ENCODE measurements at places on chromosomes 11 and 22.

- DNase-seq = no peak
Observed at GRCh38 chr11:106420048-106420665, 342.7 kb downstream of the AASDHPPT start.

DNA sequence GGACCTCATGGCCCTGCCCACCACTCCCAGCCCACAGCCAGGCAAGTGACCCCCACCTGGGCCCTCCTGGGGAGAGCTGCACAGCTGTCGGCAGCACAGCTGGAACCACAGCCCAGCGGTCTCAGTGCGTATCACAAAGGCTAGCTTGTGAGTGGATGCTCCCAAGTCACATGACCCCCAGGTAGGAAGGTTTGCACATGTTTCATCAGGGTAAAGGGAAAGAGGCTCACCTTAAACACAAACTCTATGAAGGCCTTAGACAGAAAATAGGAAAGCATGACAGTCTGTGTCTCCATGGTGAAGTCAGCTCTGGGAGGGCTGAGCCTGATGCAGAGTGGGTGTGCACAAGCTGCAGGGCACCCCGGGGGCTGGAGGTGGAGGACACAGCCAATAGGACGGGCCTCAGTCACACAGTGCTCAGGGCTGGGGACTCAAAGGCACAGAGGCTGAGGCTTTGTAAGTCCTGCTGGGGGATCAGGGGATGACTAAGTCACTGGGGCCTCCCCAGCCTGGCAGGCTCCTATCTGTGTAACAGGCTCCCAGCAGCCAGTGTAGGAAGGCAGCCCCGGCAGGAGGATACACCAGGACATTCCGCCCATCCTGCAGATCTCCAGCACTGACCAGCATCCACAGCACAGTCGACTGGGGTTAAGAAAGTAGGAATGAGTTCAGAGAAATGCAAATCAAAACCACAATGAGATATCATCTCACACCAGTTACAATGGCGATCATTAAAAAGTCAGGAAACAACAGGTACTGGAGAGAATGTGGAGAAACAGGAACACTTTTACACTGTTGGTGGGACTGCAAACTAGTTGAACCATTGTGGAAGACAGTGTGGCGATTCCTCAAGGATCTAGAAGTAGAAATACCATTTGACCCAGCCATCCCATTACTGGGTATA is 22.0 kb downstream of the CELSR1 start:
- no peak for DNase-seq

GRCh38 chr11:40287916-40288803 is 1171.3 kb downstream of the LRRC4C start:
- DNase-seq = no peak

- DNase-seq = peak; percentile 55
Observed at GRCh38 chr11:60345489-60345888, 18.4 kb downstream of the MS4A6E start.

DNA sequence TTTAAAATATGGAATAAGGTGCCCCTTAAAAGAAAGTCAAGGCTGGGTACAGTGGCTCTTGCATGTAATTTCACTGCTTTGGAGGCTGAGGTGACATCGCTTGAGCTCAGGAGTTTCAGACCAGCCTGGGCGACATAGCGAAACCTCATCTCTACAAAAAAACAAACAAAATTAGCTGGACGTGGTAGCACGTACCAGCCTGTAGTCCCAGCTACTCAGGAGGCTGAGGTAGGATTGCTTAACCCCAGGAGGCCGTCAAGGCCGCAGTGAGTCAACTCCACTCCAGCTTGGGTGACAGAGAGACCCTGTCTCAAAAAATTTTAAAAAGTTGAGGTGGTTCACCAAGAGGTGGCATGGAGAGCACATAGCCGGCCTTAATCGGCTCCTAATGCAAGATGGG is 17.7 kb upstream of the ADORA2A start:
- DNase-seq = no peak

GRCh38 chr11:10657308-10658271 is 36.0 kb downstream of the IRAG1 start:
- DNase-seq = no peak

DNA sequence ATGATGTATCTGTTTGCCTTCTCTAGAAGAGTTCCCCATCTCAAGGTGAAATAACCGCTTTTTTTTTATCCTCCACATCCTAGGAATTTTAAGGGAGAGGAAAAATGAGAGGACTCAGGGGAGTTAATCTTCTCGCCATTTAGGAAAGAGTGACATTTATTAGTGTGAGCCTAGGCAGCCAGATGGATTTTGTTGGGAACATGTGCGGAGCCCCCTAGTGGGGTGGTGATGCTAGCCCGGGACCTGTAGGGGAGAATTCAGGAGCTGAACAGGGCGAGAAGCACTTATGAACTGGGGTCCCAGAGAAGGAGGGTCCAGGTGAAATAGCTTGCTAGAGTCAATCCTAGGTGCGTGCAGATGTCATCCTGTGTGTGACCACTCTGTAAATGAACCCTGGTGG is 10.7 kb downstream of the IL17RA start:
- no peak for DNase-seq

- no peak for DNase-seq
Observed at GRCh38 chr11:29657709-29658108, 359.1 kb downstream of the KCNA4 start.

DNA sequence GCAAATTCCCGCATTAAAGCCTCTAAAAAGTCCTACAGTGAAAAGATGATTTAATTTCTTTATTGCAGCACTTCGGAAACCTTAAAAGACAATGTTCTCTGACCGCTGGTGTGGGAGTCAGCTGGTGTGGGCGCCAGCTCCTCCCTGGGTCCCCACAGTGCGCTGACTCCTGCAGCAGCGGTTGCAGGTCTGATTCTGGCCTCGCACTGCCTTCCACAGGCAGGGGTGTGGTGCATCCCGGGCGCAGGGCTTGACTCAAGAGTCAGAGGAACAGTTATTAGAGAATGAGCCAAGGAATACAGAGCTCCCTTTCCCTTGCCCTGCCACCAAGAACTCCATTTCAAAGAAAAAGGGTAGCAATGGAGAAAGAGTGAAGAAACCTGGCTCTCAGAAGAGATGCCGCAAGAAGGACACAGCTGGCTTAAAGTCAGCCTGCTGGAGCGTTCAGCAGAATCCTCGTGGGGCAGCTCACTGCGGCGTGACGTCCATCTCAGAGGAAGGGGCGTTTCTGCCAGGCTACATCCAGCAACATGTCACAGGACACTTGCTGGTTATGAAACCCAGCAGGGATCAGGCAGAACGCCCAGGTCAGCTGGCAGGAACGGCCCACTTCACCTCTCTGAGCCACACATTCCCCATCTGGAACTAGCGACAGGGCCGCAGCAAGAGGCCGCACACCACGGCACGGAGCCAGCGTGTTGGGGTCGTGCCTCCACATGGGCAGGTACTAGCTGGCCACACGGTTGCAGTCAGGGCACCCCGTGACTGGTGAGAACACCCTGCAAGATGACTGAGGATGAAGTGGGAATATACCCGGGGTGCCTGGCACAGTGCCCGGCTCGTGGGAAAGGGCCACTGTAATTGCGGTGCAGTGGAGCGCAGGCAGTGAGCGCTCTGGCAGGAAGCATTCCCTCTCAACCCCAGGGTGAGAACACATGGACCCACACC is 18.1 kb upstream of the EFCAB6 start:
- DNase-seq = no peak

DNA sequence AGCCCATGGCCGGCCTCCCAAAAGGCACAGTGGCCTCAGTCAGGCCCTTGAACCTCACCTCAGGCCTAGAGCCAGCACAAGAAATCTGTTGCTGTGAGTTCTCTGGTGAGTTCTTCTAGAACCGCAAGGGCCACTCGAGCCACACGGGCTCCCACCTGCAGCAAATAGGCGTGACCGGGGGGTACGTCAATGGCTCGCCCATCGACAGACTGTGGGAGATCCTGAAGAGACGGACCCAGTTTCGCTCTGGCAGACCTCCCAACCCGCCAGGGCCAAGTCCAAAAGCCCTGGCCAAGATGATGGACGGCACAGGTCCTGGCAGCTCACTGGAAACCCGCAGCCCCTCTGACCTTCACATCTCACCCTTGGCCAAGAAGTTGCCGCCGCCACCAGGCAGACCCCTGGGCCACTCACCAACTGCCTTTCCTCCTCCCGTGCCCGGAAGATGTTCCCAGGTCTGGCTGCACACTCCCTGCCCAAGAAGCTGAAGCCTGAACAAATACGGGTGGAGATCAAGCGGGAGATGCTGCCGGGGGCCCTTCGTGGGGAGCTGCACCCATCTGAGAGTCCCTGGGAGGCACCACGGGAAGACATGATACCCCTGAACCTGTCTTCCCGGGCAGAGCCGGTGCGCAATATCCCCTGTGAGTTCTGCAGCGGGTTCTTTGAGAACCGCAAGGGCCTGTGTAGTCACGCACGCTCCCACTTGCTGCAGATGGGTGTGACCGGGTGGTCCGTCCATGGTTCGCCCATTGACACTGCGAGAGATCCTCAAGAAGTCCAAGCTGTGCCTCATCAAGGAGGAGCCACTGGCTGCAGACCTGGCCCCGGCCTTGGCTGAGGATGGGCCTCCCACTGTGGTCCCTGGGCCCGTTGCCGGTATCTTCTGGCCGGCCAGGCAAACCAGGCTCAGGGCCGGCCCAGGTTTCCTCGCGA is 544.2 kb upstream of the CCDC179 start:
- DNase-seq = no peak

DNA sequence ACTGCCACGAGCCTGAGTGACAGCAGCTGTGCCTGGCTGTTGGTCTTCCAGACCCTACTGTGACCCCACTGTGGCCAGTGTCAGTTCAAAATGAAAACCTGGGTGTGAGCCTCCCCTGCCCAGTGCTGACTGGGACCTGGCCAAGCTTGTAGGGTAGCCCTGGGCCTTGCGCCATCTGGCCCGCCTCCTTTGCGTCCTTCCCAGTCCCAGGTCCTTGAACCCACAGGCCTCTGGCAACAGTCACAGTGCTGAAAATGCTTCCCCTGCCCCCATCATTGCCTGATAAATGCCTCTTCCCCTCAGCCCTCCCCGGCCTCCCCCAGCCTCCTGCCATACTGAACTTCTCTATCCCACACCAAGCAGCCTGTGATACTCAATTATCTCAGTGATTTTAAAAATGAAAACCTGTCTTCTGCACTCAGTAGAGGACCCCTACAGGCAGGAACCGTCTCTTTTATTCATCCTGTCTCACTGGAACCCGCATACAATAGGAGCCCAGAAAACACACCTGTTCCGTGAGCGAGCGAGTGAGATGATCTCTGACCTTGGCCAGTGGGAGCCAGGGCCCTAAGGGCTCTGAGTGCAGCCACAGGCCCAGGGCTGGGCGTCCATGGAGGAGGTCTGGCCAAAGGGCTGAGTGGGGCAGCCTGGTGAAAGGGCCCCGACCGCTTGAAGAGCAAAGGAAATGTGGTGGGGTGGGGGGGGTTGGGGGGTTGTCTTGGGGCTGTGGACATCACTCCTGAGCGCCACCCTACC is 49.7 kb upstream of the TTLL12 start:
- peak; percentile 6 for DNase-seq

DNA sequence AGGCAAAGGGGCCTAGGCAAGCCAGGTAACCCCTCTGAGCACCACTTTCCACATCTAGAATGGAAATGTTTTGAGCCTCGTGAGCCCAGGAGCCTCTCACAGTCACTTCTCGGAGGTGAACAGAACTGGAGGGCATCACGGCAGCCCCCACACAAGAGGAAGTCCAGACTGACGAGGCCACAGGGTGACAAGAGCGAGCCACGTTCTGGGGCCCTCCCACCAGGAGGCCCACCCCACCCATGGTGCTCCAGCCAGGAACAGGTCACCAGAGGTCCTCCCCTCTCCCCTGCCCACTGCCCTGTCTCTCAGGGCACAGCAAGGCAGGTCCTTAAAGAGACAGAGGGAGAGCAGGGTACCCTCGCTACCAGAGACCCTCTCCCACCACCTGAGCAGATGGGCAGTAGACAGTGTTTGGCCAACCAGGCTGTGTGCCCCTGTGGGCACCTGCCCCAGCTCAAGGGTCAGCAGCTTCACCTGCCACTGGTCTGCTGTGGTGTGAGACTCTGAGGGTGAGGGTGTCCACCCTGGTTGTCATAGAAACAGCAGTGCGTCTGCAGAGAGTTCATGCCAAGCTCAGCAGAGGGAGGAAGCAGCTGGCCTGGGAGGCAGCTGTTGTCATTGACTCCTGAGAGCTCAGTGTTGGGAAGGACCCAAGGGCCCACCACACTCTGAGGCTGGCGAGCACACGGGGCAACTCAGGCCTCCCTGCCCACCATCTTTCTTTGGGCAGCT is 31.4 kb downstream of the RSPH14 start:
- no peak for DNase-seq

- DNase-seq = no peak
Observed at GRCh38 chr22:39923696-39924095, 22.8 kb downstream of the GRAP2 start.

- DNase-seq = no peak
Observed at GRCh38 chr11:26778000-26778757, 56.3 kb upstream of the SLC5A12 start.

- no peak for DNase-seq
Observed at GRCh38 chr11:109584001-109584972, 162.3 kb downstream of the C11orf87 start.

- DNase-seq = no peak
Observed at GRCh38 chr11:99065121-99065520, 44.4 kb downstream of the CNTN5 start.

- DNase-seq = no peak
Observed at GRCh38 chr11:57161351-57161750, 20.4 kb upstream of the LRRC55 start.

DNA sequence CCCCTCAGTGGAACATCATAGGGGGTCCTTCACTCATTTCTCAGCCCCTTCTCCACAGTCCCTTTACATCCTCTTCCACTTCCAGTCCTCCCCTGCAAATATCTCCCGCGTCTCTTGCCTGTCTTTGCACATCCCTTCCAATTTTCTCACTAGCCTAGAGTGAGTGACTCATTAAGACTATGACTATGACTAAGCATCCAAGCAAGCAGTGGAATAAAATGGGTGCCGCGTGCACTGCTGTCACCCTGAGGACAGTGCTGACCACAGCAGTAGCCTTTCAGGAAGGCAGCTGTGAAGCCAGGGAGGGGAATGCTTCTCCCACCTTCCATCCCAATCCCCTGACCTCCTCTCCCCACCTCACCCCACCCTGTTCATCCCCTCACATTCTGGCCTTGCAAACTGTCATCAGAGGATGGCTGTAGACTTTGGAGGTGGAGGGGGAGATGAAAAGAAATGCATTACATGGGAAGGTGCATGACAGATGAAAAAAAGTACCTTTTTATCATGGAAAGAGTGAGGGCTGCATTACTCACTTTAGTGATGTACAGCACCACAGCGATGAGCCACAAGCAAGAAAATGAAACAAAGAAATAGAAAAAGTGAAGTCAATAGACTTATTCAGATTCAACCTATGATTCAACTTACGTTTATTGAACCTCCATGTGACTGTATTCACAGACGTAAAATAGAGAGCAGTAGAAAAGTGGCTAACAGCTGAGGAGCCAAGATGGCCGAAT is 948.2 kb downstream of the NTM start:
- no peak for DNase-seq
